ENCODE measurements at places on chromosomes 16 and 17.
A peak's percentile ranks its signal among the peaks of the same experiment; 100 is the strongest.

GRCh38 chr17:8482546-8482945 lies 46.9 kb downstream of the NDEL1 start:
- no peak for DNase-seq

DNA sequence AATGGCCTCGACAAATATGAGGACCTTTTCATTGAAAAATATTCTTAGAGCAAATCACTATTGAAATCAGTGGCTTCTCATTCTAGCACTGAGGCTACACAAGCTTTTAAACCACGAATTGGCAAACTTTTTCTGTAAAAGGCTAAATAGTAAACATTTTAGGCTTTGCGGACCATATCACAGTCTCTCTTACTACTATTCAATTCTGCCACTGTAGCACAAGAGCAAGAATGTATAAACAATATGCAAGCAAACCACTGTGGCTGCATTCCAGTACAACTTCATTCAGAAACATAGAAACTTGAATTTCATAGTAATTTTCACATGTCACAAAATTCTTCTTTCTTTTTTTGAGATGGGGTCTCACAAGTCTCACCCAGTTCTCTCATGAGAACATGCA lies 49.1 kb downstream of the PHLPP2 start:
- DNase-seq, result no peak

DNA sequence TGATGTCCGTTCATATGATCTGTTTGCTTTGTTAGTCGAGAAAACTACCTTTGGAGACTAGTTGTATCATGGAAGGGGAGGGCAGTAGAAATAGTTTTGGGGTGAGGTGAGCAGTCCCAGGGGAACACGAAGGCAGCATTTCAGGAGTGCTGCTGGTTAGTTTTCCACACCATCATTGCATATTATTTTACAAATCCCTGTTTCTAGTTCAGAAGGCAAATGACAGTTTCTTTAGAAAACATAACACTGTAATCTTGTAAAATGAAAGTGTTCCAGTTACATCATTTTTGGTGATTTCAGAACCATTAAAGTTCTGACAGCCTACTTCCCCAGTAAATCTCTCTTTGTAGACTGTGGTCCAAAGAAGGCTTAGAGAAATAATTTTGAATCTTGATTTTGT lies 25.4 kb downstream of the BANP start:
- no peak for DNase-seq

DNA sequence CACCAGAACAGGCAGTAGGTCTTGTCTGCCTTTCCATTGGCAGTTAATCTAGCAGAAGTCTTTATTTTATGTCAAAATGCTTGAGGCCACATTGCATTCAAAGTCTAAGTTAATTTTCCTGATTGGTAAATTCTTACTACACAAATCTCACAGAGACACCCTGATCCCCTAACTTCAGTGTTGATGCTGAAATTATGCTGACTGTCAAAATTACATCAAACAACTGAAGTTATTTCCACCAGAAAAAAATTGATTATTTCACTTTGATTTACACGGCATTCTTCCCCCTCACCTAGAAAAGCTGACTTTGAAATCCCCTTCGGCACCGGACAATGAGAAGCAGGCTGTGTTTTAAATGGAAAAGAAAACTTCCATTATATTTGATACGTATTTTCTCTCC lies 99.1 kb downstream of the MAF start:
- no peak for DNase-seq

GRCh38 chr16:79264237-79265109 lies 336.1 kb downstream of the MAF start:
- no peak for DNase-seq

DNA sequence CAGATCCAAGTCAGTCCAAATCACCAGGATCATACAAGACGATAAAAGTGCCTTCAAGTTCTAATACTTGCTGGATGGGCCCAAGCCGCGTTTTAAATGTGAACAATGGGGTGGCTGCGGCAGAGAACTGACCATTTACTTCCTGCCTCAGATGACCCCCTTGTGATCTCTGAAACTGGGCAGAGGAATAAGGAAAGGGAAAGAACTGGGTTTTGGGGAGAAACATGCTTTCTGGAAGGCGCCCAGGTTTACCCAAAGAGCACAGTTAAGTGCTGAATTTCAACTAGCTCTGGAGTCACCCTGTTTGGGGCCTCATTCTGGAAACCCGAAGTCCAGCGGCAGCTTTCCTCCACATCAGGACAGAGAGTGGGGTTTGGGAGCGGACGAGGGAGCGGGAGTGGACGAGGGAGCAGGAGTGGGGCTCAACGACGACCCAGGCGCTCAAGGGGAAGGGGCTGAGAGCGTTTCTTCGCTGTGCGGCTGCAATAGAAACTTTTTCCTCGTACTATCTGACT lies 1.6 kb downstream of the FAM20A start:
- no peak for DNase-seq

GRCh38 chr17:73465130-73465952 lies 153.5 kb upstream of the CDC42EP4 start:
- DNase-seq, result peak; percentile 20

DNA sequence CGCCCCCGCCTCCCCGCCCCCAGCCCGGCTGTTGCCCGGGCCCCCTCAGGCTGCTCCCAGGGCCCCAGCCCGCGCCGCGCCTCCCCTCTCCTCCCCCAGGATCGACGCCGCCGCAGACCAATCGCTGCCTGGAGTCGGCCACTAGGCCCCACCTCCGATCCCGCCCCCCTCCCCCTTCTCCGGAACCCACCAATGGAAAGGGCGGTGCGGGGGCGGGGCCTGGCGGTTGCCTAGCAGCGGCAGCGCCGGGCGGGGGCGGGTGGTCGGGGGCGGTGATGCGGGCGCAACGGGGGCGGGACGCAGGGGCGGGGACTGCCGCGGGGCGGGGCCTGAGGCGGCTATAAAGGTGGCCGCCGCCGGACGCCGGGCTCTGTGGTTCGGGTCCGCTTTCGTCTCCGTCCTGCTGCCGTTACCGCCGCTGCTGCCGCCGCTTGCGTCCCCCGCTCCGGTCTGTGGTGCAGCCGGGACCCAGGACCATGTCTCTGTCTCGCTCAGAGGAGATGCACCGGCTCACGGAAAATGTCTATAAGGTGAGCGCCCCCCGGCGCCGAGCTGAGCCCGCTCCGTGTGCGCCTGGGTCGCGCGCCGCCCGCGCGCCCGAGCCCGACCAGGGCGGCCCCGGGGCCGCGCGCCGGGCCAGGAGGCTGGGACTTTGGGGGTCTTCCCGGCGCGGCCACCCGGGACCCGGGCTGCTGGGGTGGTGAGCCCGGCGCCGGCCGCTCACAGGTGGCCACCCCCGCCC lies at the start of gene BAIAP2:
BAIAP2 (plus strand) TSS at position 373 of the 742 bp plus-strand sequence; CDS start at position 477, 104 bp downstream.
- DNase-seq, result peak; percentile 100

GRCh38 chr16:1747934-1748333 lies 23.4 kb downstream of the NME3 start:
- DNase-seq, result no peak

DNA sequence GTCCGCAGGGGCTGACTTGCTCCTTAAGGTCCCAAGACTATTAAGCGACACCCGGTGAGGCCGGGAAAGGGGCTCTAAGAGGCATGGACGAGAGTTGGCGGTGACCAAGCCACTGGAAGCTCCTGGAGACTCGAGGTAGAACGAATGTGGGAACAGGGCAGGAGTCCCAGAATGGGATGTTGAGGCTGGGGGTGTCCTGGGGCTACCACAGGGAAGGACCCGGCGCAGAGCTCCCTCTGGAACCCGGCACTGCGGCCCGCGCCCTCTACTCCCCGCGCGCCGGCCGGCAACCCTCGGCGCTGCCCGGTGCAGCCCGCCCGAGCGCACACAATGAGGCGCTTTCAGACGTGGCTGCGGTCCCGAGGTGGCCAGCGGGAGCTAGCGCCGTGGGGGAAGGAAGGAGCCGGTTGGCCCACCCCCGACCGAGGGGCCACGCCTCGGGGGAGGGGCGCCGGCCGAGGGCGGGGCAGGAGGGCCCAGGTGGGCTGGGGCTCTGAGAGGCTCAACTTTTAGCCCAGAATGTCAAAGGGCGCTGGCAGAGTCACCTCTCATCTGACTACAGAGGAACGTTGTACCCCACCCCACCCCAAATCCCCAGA lies at the start of gene CHST6:
CHST6 (minus strand) TSS at position 366 of the 599 bp plus-strand sequence. CDS start 15,613 bp downstream, outside the sequence.
- DNase-seq, result peak; percentile 98

DNA sequence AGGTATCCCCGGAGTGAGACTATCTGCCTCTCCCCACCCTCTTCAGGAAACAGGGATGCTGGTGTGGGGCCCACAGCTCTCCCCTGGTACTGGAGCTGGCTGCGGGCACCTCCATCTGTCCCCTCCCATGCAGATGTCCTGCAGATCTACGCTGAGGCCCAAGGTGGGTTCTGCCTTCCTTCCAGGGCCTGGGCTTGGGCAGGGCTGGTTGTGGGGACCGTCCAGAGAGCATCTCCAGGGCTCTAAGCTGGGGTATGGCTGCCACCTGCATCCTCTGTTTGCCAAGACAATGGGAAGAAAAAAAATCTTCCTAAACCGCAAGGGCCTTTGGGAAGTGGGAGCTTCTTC lies 12.9 kb downstream of the ZNF213 start:
- DNase-seq, result peak; percentile 13

DNA sequence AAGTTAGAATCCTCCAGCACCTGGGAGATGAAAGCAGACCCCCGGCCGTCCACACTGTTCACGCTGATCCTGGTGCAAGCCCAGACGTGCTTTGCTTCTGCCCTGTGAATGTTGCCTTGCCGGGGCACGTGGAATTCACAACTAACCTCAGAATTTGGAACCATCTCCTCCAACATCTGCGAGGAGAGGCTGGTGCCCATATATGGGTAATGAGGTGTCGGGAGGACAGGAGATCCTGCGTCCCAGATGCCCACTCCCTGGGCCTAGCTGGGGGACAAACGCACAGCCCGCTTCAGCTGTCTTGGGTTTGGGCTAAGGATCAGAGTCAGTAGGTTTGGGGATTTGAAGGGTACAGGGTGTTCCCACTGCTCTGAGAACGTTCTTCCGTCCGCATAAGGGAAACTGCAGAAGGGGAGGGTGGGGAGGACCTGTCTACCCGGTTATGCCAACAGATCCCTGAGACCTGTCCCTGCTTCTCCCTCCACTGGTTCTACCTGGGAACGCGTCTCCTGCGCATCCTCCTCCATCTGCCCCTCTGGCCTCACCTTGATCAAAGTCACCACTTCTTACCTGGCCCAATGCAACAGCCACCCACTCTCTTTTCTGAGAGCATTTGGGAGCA lies 14.1 kb downstream of the PPL start:
- peak; percentile 63 for DNase-seq

GRCh38 chr17:73508057-73508930 lies 136.0 kb downstream of the SDK2 start:
- no peak for DNase-seq

DNA sequence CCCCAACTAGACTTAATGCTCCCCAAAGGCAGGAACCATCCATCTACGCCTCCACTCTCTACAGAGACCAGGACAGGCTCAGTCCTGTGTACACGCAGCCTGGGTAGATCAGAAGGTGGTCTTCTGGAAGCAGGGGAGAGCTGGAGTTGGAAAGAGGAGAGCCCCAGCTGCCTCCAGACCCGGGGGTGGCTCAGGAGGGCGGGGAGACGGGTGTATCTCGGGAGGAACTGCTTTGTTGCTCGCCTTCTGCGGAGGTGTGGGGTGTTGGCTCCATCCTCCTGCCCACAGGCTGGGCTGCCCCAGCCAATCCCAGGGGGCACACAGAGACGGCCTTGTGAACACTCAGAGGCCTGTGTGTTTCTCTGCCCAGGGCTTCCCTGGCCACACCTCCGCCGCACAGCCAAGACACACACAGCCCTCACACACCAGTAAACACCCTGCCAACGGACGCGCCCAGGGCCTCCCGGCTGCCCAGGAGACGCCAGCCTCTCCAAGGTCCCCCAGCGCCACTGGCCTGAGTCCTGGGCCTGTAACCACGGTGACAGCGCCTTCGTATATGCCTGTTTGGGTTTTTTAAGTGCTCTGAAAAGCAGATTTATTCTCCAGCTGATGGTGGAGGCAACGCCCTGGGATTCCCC lies 143.4 kb upstream of the CDC42EP4 start:
- DNase-seq, result no peak

DNA sequence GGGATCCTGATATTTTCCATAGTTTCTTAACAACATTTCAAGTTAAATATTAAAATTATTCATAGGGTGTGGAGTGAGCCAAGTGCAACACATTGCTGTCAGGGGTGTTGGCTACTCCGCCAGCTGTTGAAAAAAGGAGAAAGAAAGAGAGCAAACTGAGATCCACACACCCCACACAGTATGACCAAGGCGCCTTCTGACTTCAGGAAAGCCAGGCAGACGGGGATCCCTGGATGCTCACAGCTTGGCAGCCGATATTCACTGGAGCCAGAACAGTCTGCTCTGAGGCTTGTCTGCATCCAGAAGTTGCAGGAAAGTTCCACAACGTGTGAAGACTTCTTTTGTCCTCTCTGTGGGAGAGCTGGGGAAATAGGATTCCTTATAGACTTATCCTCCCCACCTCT lies 9.3 kb downstream of the CHD9NB start:
- DNase-seq, result no peak

DNA sequence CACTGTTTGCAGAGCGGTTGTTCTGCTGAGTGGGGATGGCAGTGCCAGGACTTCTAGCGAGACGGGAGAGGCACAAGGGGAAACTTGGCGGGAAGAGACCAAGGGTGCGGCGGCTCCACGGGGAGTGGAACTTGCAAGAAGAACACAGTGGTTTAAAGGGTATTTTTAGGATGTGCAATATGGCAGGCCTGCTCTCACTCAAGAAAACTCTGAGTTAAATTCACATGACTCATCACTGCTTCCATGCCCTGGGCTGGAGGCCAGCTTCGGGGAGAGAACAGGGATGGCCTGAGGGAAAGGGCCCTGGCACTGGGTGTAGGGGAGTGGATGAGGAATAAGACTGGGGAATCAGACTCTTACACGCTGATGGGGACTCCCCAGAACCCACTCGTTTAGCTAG lies 13.3 kb upstream of the CD300LD start:
- no peak for DNase-seq

DNA sequence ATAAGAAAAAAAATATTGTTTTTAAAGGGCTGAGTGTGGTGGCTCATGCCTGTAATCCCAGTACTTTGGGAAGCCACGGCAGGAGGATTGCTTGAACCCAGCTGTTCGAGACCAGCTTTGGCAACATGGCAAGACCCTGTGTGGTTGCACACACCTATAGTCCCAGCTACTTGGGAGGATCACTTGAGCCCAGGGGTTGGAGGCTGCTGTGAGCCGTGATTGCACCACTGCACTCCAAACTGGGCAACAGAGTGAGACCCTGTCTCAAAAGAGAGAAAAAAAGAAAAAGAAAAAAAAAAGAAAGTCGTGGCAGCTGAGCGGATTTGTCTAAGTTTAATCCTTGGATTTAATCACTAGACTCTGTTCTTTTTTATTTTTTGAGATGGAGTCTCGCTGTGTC lies 6.3 kb upstream of the FCSK start:
- no peak for DNase-seq

DNA sequence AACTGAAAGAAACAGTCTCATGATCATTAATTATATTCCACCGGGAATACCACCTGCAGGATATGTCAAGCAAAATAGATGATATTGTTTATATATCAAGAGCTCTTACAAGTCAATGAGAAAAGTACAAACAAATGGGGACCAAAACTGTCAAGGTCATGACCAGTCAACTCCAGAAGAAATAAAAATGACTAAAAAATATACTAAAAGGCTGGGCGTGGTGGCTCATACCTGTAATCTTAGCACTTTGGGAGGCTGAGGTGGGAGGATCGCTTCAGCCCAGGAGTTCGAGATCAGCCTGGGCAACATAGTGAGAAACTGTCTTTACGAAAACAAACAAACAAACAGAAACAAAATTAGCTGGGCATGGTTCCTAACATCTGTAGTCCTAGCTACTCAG lies 49.8 kb upstream of the SCNN1B start:
- DNase-seq, result no peak
